Activated naive CD4-positive, alpha-beta T cell treated with anti-CD3 and anti-CD28 coated beads for 36 hours (primary cell): ENCODE measurements at places on chromosomes 5 and 9. TPM values are rescaled to one million over a fixed set of nuclear protein-coding genes. Genes with fewer than 3 reads are reported as not detected.

- H3K36me3 ChIP-seq: no peaks in the 10 kb centered on the region
- H3K4me1 ChIP-seq: no peaks in the 10 kb centered on the region
- no peak overlapping the region for H3K4me3 ChIP-seq
These were observed 22.7 kb upstream of the CDKN2B start for GRCh38 chr9:22031655-22032411.

- no peak overlapping the region for H3K4me3 ChIP-seq
- no peak overlapping the region for H3K27ac ChIP-seq
- no peaks in the 10 kb centered on the region for H3K4me1 ChIP-seq
- no peaks in the 10 kb centered on the region for H3K27me3 ChIP-seq
- DNase-seq: no peak
- H3K36me3 ChIP-seq: peaks cover 3% of the 10 kb centered on the region
These were observed 9.5 kb upstream of the IFNK start for GRCh38 chr9:27514551-27514950.

The CTXN3 gene
- total RNA-seq: not detected

- H3K27me3 ChIP-seq: no peaks in the 10 kb centered on the region
- H3K36me3 ChIP-seq: no peaks in the 10 kb centered on the region
- H3K4me3 ChIP-seq: no peak overlapping the region
These were observed 239.3 kb downstream of the GADD45G start for GRCh38 chr9:89844075-89844474.

DNA sequence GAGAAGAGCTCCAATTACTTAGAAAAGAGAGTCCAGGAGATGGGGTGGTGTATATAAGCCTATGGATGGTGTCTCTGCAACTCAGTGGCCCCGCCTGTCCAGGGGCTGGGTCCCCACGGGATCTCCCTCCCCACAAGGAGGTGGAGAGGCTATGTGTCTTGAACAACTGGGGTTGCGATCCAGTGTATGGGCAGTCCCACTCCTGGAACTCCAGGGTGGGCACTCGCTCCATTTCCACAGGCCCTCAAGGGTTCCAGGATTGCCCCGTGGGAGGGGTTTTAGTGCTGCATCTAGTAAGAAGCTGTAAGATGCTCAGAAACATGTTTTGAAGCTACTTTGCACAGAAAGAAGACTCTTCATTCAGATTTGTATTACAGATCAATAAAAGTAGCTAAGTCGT lies 558 bp upstream of the SMAD5 start:
- no peaks in the 10 kb centered on the region for H3K36me3 ChIP-seq
- peak overlapping the region; percentile 58 for H3K4me3 ChIP-seq
- H3K27ac ChIP-seq: no peak overlapping the region
- peaks cover 60% of the 10 kb centered on the region for H3K27me3 ChIP-seq
- DNase-seq: no peak
- H3K4me1 ChIP-seq: peaks cover 6% of the 10 kb centered on the region

GRCh38 chr5:158212917-158213316 lies 354.0 kb upstream of the CLINT1 start:
- H3K36me3 ChIP-seq: no peaks in the 10 kb centered on the region
- DNase-seq: no peak
- H3K27ac ChIP-seq: no peak overlapping the region

- H3K4me3 ChIP-seq: peak overlapping the region; percentile 74
- H3K27me3 ChIP-seq: no peaks in the 10 kb centered on the region
- peak overlapping the region; percentile 97 for H3K27ac ChIP-seq
- H3K4me1 ChIP-seq: peaks cover 63% of the 10 kb centered on the region
These were observed 20.0 kb upstream of the CREBRF start for GRCh38 chr5:173035904-173036707.

The GLDC gene
- 1.7 TPM for total RNA-seq

The NRARP gene
- 1.8 TPM for total RNA-seq

GRCh38 chr9:109098171-109098959 lies 21.4 kb downstream of the TMEM245 start:
- H3K27ac ChIP-seq: peak overlapping the region; percentile 63
- peaks cover 27% of the 10 kb centered on the region for H3K36me3 ChIP-seq
- H3K27me3 ChIP-seq: no peaks in the 10 kb centered on the region
- no peak overlapping the region for H3K4me3 ChIP-seq
- no peak for DNase-seq
- peaks cover 86% of the 10 kb centered on the region for H3K4me1 ChIP-seq

The FBXO10 gene
- 1.0 TPM for total RNA-seq

The C9orf43 gene
- 0.84 TPM for total RNA-seq

DNA sequence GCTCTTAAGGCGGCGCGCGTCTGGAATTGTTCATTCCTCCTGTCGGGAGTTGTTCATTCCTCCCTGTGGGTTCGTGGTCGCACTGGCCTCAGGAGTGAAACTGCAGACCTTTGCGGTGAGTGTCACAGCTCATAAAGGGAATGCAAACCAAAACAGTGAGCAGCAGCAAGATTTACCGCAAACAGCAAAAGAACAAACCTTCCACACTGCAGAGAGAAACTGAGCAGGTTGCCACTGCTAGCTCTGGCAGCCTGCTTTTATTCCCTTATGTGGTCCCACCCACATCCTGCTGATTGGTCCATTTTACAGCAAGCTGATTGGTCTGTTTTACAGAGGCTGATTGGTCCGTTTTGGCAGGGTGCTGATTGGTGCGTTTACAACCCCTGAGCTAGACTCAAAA lies 1365.3 kb upstream of the WWC1 start:
- DNase-seq: no peak
- H3K27ac ChIP-seq: no peak overlapping the region
- no peak overlapping the region for H3K4me3 ChIP-seq
- H3K27me3 ChIP-seq: no peaks in the 10 kb centered on the region
- no peaks in the 10 kb centered on the region for H3K36me3 ChIP-seq

The SMIM33 gene
- total RNA-seq: 0.37 TPM

DNA sequence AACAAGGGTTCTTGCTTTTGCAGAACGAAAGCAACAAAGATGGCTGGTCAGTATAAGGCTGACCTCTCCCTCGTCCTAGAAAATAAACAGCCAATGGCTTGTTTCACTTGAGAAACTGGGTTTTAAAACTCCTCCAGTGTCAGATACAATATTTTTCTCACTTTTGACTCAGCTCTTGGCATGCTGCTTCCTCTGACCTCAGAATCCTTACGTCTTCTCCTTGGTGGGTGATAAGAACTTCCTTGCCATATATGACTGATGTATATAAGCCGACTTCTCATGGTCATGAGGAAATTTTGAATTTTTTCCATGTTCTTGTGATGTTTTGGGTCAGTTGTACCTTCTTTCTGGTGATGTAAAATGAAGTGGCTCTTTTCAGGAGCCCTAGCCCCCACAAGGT lies 3.8 kb downstream of the ZNF618 start:
- peaks cover 9% of the 10 kb centered on the region for H3K27me3 ChIP-seq
- no peak overlapping the region for H3K27ac ChIP-seq
- H3K4me3 ChIP-seq: no peak overlapping the region

The ZNF300 gene
- 1.1 TPM for total RNA-seq

The NIM1K gene
- 0.54 TPM for total RNA-seq

DNA sequence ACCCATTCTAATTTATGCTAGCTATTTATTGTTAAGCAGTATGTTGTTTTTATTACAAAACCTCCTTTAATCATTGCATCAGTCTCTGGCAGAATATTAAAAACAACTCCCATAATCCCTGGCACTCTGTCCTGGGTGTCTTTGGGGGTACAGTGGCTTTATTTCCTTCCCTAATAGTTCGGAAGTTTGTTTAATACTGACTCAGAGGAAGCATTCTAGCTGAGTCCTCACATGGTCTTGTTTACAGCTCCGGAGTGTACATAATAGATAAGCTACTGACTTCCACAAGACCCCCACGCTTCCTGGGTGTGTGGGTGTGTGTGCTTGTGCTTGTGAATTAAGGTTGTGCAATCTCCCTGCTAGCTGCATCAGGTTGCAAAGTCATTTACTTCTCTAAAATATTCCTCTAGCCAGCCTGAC lies 149.8 kb upstream of the CDKN2B start:
- H3K4me3 ChIP-seq: no peak overlapping the region
- no peaks in the 10 kb centered on the region for H3K4me1 ChIP-seq
- peaks cover 6% of the 10 kb centered on the region for H3K27me3 ChIP-seq
- H3K27ac ChIP-seq: no peak overlapping the region

- H3K36me3 ChIP-seq: no peaks in the 10 kb centered on the region
- H3K27me3 ChIP-seq: peaks cover 10% of the 10 kb centered on the region
- DNase-seq: no peak
- H3K4me1 ChIP-seq: no peaks in the 10 kb centered on the region
- no peak overlapping the region for H3K4me3 ChIP-seq
These were observed 191.9 kb upstream of the PUM3 start for GRCh38 chr9:3035579-3036332.
